Dermis microvascular lymphatic vessel endothelial cell (primary cell): ENCODE measurements at places on chromosomes 5 and 9.

- no peak for DNase-seq
Observed at GRCh38 chr5:170490381-170490780, 13.4 kb upstream of the KCNIP1 start.

GRCh38 chr5:39190311-39191102 lies 28.9 kb downstream of the FYB1 start:
- no peak for DNase-seq

GRCh38 chr5:149447373-149448367 lies 68.6 kb upstream of the IL17B start:
- peak; percentile 50 for DNase-seq

DNA sequence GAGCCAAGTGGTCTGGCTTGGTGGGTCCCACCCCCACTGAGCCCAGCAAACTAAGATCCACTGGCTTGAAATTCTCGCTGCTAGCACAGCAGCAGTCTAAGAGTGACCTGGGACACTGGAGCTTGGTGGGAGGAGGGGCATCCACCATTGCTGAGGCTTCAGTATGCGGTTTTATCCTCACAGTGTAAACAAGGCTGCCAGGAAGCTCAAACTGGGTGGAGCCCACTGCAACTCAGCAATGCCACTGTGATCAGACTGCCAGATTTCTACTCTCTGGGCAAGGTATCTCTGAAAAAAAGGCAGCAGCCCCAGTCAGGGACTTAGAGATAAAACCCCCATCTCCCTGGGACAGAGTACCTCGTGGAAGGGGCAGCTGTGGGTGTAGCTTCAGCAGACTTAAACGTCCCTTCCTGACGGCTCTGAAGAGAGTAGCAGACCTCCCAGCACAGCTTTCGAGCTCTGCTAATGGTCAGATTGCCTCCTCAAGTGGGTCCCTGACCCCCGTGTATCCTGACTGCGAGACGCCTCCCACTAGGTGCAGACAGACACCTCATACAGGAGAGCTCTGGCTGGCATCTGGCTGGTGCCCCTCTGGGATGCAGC lies 18.2 kb upstream of the STK32A start:
- no peak for DNase-seq

DNA sequence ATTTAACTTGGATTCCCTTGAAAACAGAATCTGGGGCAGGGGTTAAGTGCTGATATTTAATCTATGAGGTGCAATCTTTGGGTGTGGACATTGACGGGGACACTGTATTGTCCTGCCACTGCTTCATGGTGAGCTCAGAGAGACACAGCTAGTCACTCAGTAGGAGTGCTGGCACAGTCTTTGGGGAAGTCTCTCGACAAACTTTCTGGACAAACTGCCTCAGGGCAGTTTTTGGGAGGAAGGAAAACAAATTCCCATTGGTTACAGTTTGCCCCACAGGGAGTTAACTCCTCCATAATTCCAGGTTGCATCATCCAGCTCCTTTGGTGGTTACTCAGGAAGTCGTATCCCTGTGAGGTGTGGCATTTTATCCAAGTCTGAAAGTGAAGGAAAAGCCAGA lies 17.9 kb downstream of the HNRNPK start:
- DNase-seq: no peak

DNA sequence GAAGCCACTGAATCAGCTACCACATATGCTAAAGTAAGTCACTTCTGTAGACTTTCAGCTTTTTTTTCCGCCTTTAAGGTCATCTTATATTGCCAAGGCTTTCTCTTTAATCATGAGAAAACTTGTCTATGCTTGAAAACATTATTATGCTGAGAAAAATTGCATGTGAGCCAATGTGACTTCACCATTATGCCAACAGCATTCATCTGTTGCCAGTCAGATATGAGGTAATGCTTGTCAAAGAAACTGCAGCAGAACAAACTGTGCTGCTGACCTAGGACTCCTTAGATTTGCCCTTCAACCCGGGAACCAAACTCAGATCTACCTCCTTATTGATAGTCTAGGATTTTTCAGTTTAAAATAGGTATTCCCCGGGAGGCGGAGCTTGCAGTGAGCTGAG lies 34.3 kb downstream of the SLC44A1 start:
- no peak for DNase-seq

GRCh38 chr9:23581931-23582330 lies 244.1 kb downstream of the ELAVL2 start:
- no peak for DNase-seq

DNA sequence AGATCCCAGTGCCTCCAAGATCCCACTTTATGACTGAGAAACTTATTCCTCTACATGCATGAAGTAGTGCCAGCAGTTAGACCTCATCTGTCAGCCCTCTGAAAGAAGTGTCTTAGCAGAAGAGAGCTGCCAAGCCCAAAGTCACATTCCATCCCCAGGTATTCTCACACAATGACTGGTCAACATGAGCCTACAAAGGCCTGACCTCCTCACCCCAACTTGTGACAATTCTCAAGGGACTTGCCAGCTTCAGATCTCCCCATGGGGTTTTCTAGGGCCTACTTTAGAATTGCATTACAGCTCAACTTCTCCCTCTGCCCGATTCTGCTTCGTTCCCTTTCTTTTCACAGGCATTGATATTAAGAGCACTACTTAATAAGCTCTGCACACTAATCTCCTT lies 393.8 kb upstream of the SLC30A5 start:
- no peak for DNase-seq

GRCh38 chr5:1155191-1156032 lies 43.5 kb upstream of the SLC12A7 start:
- DNase-seq: no peak

DNA sequence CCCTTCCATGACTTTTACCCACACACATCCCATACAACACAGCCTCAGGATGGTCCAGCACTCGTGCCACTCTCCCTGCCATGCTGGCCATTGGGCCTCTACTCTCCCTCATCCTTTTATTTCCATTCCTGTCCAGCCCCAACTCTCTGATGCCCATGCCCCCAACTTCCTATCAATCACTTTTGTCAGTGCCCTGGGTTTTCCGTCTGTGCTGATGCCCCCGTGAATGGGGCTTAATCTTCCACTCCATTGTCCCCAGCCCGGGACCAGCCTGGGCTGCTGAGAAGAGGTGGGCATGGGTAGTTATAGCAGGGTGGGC lies 12.6 kb upstream of the ACSL6 start:
- DNase-seq: no peak

- DNase-seq: peak; percentile 6
Observed at GRCh38 chr9:91758491-91758981, 191.5 kb downstream of the ROR2 start.

DNA sequence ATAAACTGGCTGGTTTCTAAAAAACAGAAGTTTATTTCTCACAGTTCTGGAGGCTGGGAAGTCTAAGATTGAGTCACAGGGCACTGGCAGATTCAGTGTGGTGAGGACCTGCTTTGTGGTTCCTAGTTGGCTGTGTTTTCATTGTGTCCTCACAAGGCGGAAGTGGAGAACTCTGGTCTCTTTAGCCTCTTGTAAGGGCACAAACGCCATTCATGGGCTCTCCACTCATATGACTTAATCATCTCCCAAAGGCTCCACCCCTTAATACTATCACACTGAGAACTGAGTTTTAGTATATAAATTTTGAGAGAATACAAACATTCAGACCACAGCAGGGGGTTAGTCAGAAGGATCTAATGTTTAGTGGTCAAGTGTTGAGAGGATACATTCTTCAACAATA lies 208.2 kb downstream of the SEC61B start:
- DNase-seq: no peak

- DNase-seq: no peak
Observed at GRCh38 chr5:59767681-59768151, 125.8 kb downstream of the PDE4D start.

GRCh38 chr5:121940617-121941140 lies 21.1 kb upstream of the SRFBP1 start:
- no peak for DNase-seq

GRCh38 chr9:13063880-13064459 lies 215.5 kb downstream of the MPDZ start:
- no peak for DNase-seq

DNA sequence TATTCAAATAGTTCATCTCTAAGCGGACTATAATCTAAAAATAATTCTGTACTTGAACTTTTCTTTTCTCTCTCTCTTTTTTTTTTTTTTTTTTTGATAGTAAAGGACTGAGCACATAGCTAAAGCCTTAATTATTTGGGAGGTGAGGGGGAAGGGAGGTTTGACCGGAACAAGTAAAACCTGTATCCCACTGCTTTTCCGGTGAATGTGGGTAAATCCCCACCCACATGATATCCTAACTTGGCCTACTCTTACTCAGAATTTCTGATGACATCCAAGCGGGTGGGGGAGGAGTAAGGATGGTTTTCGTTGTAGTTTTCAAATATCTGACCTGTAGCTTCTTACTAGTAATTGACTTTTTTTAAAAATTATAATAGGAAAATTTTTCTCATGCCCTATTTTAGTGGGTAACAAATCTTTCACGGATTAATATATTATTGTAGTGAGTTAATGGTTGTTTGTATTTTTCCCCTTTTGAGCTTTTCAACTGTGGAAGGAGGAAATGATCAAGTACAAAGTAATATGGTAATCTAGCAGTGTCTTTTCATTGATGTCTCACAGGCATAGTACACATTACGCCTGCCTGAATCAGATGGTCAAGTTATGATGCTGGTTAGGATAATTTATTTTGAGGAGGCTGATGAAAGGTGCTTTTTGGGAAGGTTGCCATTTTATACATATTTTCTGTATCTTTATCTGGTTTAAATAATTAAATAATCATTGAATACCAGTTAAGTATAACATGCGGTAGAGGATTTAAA lies 2.2 kb upstream of the ELL2 start:
- DNase-seq: no peak

DNA sequence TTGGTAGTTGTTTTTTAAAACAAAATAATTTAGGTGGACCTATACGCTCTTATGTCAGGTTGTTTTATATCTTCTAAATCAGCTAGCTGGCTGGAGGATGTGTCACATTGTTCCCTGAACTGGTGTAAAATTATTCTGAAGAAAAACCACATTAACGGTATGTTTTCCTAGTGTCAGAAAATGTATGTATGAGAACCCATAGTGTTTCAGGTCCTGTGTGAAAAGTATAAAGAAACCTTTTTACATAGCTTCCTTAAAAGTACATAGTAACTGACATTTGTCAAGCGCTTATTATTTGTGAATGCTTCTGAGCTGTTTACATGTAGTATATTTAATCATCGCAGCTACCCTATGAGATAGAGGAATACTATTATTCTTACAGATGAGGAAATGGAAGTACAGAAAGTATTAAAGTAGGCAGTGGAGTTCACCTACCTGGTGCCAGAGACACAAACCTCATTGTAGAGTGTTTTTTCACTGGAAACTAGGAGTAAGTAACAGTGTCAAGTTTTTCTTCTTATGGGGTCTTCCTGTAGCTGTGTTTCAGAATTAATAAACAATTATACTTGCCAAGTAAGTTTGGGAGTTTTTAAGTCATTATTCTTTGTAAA lies 10.4 kb upstream of the FAM120AOS start:
- DNase-seq: no peak

DNA sequence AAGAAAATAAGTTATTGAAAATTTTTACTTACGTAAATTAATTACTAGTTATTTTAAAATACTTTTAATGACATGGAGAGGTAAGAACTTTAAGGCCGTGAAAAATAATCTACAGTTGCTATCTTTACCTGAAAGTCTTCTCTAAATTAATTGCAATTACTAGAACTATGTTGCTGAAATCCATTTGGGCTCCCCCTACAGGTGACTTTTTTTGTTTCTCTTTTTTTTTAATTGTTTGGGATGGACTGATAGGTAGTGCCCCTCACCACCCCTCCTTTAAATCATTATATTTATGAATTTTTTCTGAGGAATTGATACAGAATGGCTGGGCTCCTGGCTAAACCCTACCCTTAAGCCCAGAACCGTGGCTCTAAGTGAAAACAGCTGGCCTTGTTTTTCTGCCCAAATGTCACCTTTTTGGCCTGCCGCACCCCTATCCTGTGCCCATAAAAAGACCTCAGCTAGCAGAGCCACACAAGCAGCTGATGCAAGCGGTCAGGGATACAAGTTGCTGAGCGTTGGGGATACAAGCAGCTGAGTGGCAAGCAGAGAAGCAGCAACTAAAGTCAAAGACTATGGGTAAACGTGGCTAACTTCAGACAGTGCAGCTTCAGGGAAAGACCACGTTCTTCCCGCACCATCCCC lies 315.2 kb upstream of the ACO1 start:
- DNase-seq: no peak
